ENCODE measurements at places on chromosomes 6 and 20. TPM values are rescaled to one million over a fixed set of nuclear protein-coding genes. Genes with fewer than 3 reads are reported as not detected.

Gene CEP162
- 3.9 TPM for total RNA-seq

Gene UBE3D
- total RNA-seq: 3.6 TPM

Gene SRMS
- total RNA-seq: not detected

Gene GTSF1L
- total RNA-seq: not detected

Gene ARFGEF3
- 2.1 TPM for total RNA-seq

Gene HLA-DOA
- total RNA-seq: not detected
